GM19239 (cell line): ENCODE measurements at places on chromosomes 6 and 20.

DNA sequence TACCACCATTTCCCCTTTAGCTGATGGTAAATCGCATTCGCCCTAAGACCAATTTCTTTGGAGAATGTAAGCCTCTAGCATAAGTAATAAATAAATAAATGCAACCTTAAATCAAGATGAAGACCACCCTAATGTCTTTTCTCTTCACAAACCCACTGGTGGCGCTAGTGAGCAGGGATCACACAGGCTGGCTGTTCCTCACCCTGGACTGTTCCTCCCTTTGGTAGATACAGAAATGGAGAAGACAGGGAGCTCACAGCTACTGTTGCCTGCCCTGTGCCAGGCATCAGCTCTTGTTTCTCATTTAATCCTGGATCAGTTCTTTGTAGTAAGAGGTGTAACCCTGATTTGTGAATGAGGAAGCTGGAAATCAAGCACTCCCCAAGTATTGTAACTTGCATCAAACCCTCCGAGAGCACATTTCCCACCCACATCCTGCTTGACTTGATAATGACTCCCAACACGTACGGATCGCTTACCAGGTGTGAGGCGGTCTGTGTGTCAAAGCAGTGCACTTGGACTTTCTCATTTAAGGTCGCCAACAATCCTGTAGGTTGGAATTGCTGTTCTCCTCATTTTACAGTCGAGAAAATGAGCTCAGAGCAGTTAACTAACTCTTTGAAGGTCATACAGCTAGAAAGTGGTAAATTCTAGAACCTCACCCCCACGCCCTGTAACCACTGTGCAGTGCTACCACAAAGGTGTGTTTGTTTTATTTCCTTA, 236.1 kb downstream of the TSHZ2 start:
- DNase-seq = no peak

DNA sequence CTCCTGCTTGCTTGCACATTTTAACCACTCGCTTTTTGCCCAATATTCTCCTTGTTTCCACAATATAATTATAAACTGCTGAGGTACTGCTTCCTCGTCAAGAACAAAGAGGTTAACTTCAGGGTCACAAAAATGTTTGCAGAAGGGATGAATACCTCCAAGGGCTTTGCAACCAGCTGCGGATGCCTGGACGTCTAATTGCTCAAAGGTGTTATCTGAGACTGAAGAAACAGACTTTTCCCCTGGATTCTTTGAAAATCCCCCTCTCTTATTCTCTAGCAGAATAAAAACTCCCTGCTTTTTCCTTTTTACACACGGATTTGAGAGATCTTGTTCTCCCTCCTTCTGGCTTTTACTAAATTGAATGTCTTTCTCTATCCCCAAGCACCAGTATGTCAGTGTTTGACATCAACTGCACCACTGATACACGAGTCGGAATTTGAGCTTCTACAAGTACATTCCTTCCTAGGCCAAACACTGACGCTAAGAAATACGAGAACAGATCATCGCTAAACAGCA, 336 bp upstream of the SMPDL3A start:
- DNase-seq = no peak

DNA sequence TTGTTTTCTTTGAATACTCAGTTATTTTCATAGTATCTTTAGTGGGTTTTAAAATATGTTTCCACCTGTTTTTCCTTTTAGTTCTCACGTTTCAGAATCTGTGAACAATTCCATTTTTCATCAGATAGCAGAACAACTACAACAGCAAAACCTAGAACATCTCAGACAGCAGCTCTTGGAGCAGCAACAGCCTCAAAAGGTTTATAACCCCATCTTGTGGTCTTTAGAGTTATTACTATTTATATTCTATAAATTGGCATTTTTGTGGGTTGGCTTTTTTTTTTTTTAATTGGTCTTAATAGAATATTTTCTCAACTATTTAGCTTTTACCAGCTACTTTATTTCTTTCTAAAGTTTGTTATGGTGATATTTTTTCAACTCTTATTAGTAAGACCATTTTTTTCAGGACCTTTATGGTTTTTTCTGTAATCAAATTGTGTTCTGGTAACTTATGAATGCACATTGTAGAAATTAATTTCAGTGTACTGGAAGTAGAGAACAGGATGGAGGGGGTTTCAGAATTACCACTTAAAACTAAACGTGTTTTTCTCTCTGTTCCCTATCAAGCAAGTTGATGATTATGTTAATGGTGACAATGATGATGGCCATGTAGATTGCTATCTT, 72.2 kb downstream of the SCAF8 start:
- no peak for DNase-seq

DNA sequence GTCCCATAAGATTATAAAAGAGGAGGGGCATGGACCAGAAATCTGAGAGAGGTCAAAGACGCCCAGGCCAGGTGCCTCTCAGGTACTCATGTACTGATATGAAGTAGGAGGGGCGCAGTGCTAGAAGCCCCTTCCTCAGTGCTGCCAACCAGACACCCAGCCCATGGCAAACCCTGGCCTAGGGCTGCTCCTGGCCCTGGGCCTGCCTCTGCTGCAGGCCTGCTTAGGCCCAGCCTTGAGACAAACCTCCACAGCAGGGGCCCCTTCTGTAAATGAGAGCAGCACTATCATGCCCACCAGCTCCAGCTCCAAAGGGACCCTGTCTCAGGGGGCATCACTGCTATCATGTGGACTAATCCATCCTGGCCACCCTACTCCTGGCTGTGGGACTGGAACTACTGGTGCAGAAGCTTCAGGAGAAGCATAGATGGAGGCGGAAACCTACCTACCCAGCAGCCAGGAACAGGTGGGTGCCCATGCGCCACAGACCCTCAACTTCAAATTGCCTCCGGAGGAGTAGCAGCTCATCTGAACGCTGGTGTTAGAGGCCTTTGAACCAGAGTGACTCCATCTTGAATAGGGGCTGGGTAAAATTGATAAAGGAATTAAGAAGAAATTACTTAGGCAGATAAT, 72.4 kb upstream of the LGSN start:
- no peak for DNase-seq
